NCI-H2107 (cell line): ENCODE measurements at places on chromosomes 6 and 20.

GRCh38 chr6:56009636-56010035, 134.2 kb upstream of the BMP5 start:
- DNase-seq, result no peak

- no peak for DNase-seq
These were observed 120.5 kb downstream of the TRIM27 start for GRCh38 chr6:28803337-28803709.

DNA sequence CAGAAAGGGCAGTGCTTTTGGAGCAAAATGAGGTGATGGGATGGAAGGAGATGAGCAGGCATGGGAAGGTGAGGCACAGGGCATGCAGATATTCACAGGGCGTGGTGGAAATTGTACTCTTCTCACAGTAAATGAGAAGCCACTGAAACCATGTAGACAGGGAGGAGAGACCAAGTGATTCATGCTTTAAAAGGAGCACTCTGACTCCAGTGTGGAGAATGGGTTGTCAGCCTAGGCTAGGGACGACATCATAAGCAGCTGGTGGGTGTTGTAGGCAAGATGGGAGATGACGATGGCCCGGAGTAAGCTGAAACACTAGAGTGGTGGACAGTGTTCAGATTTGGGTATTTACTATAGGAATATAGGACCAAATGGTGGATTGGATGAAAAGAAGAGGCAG, 18.4 kb downstream of the PDE7B start:
- DNase-seq, result no peak

- no peak for DNase-seq
These were observed 143.4 kb downstream of the PTPRK start for GRCh38 chr6:128376952-128377503.

- DNase-seq, result no peak
These were observed 15.6 kb downstream of the MEP1A start for GRCh38 chr6:46808806-46809205.

GRCh38 chr20:42366626-42367025, 748.4 kb upstream of the CHD6 start:
- no peak for DNase-seq

DNA sequence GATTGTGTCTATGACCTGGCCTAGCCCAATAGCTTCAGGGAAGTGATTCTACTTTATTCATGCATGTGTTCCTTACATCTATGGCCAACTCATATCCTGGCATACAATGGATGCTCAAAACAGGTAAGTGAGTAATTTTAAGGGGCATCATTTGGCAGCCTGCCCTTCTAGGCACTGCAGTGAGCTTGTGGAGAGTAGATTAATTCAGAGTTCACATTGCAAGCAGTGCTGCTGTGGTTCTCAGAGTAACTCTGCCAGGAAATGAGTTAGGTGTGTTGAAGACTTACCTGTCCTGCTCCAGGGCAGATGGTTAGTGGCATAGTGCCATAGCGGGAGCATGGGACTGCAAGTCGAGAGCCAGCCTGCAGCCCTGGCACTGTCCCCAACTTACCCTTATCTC, 158.0 kb downstream of the SCP2D1 start:
- DNase-seq, result no peak

GRCh38 chr20:20955892-20956291, 150.3 kb downstream of the LINC00237 start:
- DNase-seq, result no peak

- no peak for DNase-seq
These were observed 164.3 kb upstream of the PROKR2 start for GRCh38 chr20:5480824-5481600.

GRCh38 chr6:128882991-128883611, at the start of gene LAMA2:
Gene LAMA2, plus strand, starts transcription at chr6:128883138. Its CDS starts 108 bp downstream, at chr6:128883246.
- DNase-seq, result no peak

- DNase-seq, result no peak
These were observed 12.5 kb downstream of the PLCB1 start for GRCh38 chr20:8144282-8145245.

DNA sequence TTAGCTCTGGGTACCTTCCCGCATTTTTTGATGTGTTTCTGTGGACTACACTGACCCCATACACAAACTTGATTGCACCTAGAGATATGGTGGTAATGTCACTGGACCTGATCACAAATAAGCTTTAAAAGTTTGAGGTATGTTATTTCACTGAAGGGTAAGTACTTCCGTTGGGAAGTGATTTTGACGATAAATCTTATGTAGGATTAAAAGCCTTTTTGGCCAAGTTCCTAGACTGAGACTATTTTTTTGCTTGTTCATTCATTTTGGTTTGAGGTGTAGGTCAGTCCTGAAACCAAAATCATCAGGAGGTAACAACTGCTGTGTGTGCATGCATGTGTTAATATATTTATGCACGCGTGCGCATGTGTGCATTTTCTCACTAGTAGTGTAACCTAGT, 336.3 kb downstream of the TFAP2A start:
- no peak for DNase-seq

DNA sequence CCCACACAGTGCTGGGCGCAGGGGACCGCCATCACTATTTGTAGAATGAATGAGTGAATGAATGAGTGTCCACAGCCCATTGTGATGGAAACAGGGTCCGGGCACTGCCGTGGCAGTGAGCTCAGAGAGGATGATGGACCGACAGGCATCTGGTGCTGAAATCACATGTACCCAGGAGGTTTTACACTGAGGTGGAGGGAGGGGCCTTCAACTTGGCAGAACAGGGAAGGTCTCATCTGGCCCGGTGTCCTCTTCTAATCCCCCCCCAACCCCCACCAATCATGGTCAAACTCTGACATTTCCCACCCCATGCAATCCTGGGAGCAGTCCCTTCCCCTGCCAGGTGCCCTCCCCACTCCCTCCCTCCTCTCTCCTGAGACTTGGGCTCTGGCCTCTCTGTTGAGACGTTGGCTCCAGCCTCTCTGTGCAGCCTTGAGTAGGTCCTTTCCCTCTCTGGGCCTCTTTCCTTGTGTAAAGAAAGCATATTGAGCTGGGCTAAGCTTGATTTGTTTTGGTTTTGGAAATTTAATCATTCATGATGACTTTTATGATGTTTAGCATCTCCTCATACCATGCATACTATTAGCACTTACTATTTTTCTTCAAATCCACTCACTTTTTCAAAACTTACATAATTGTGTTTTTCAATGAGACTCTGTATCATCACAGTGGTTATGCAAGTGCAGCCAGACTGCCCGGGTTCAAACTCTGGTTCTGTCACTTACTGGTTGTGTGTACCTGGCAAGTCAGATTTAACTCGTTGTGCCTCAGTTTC, 10.8 kb downstream of the KIAA1755 start:
- DNase-seq, result no peak

DNA sequence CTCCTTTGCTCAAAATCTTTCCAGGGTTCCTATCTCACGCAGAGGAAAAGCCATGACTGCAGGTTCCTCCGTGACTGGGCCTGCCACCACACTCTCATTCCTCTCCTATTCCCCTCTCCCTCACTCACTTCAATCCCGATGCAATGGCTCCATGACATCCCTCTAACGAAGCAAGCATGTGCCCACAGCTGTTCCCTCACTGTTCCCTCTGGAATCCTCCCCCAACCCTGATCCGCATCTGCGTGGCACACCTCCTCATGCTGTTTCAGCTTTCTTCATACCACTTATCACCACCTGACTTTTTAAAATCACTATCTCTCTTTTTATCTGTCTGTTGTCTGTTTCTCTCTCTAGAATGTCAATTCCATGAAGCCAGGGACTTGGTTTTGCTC, 25.5 kb downstream of the ANGPT4 start:
- DNase-seq, result no peak
